Fibroblast of the aortic adventitia (primary cell): ENCODE measurements at places on chromosomes 1 and 21. TPM values are rescaled to one million over a fixed set of nuclear protein-coding genes. Genes with fewer than 3 reads are reported as not detected.

DNA sequence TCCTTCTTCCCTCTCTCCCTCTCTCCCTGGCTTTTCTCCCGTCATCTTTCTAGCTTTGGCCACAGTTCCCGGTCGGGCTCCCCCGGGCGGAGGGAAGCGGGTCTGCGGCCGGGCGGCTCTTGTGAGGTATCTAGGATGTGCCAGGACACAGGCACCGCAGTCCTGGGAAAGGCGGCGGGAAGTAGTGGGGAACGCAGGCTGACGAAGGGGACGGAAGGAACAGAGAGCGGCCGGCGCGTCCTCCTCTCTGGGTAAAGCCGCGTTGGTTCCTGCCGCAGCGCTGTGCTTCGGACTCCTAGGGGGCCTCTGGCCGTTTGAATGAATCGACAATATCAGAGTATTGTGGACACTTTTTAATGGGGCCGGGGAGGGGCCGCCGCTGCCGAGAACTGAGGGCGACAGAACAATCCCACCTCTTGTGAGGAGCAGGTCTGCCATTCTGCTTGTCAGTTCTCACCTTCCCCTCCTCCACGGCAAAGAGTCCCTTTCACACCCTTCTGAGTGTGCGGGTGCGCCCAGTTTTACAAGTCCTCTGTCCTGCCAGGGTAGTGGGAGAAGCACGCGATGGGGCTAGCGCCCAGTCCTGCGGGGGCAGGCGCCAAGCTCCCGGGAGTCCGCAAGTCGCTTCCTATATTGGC lies 1.2 kb upstream of the LHX9 start:
- DNase-seq: peak; percentile 34

DNA sequence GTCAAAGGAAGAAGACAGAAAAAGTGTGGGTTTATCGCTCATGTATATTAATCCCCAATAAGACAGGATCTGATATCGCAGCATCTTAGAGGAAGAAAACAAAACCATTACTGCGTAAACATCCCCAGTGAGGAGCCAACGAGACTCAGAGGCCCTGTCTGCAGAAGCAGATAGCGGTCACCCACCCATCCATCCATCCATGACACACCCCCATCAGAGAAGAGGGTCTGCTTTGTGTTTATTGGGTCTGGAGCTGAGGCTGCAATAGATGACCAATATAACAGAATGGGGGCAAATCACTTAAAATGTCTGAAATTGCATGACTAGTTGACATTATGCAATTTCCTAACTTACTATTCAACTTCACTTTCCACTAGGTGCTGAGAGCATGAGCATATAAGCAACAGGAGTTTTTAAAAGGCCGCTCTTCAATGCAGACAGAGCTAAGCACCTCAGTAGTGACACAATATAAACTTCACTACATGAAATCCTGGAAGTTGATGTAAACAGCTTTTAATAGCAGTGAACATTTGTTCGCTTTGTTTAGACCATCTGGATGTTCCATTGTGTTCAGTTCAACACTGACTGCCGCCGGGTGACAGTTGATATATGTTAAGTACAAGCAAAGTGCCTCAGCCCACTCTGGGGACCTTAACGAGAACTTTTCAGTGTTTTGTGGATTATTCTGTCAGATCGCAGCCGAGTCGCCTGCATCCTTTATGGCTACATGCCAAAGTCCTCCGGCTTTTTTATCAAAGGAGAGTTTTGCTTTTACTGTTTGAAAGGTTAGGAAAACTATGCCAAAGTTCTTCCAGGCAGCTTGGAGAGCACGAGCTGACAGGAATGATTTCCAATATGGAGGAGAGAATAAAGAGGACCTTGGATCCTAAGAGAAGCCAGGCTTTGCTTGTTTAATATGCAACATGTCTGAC lies 167.5 kb downstream of the ZNF281 start:
- DNase-seq: peak; percentile 22

DNA sequence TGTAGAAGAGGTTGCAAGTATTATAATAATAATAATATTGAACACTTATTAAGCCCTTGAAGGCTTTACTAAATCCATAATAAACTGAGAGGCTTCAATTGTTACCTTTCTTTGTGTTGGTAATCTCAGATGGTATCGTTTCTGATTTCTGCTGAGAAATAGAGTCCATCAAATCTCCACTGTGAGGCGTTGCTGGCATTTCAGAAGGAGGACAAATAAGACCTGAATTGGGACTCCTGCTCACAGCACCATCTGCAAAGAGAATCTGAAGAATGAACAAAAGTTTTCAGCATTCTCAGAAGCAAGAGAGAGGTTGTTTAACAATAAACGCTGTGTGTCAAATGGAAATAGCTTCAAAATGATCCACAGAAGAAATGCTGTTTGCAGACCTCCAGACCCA lies 93.7 kb downstream of the WDR3 start:
- DNase-seq: no peak

DNA sequence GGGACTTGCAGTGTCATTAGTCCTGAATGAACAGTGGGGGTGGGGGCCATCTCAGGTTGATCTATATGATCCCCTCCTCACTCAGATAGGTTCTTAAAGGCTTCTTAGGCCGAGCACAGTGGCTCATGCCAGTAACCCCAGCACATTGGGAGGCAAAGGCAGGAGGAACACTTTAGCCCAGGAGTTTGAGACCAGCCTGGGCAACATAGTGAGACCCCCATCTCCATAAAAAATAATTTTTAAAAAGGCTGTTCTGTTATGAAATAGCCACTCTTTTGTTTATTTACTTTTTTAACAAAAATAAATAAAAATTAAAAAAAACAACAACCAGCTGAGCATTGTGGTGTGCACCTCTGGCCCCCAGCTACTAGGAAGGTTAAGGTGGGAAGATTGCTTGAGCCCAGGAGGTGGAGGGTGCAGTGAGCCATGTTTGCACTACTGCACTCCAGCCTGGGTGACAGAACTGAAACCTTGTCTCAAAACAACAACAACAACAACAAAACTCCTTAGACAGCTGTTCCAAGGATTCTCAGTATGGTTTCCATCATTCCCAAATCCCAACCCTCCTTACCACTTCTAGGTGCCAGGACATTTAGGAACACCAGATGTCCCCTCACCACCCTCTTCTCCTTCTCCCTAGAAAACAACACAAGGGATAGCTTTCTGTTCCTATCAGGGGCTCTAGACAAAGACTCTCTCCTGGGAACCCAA lies 2.0 kb upstream of the TRAPPC3 start:
- DNase-seq: no peak

GRCh38 chr21:33945652-33946270 lies 30.2 kb upstream of the ATP5PO start:
- no peak for DNase-seq

- peak; percentile 90 for DNase-seq
These were observed at the start of gene TNFSF4 for GRCh38 chr1:173206816-173207568. TSS of gene TNFSF4 (minus strand) at chr1:173207331. CDS start at chr1:173207176, 155 bp downstream.

GRCh38 chr1:40818264-40818961 lies 34.8 kb downstream of the KCNQ4 start:
- DNase-seq: no peak

GRCh38 chr1:78375996-78376395 lies 114.8 kb upstream of the PTGFR start:
- peak; percentile 76 for DNase-seq

The ZBTB8OS gene
- total RNA-seq: 34.6 and 40.0 TPM in 2 replicates

GRCh38 chr1:63010913-63011660 lies 227.2 kb downstream of the ATG4C start:
- no peak for DNase-seq

- peak; percentile 71 for DNase-seq
These were observed 144.6 kb downstream of the NFIA start for GRCh38 chr1:61226791-61227567.

DNA sequence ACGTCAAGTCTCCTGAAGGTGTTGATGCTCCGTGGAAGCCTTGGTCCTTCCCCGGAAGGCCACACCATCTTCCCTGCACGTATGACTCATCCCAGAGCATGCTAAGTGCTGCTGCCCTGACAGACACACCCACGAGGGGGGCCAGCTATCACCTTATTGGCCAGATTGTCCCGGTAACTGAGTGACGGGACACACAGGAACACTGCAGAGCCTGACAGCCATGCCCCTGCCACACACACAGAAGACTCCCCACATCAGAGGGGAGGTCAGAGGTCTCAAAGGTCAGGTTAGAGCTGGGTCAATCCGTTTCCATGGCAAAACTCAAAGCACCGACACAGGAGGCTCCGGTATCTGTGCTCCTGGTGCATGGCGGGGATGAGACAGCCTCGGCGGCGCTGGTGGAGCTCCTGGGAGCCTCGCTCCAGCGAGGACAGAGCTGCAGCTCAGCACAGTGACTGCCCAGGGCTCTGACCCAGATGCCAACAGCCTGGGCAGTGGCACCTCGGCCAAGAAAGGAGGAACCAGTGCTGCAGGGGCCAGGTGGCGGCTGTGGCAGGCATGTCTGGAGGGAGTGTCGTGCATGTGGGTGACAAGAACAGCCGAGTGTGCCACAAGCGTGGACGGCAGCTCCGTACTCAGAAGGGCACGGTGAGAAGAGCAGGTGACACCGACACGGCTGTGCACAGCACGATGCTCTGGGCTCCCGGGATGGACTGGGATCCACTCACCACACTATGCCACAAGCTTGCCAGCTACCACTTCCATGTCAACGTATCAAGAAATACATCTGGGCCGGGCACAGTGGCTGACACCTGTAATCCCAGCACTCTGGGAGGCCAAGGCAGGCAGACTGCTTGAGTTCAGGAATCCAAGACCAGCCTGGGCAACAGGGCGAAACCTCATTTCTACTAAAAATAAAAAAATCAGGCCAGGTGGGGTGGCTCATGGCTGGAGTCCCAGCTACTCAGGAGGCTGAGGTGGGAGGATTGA lies 14.8 kb upstream of the TMEM240 start:
- peak; percentile 64 for DNase-seq

GRCh38 chr1:182629499-182630096 lies 25.4 kb upstream of the RGS16 start:
- DNase-seq: no peak

The LCE1F gene
- total RNA-seq: not detected in 2 replicates

The ACOT11 gene
- 1.1 and 3.9 TPM in 2 replicates for total RNA-seq
